ENCODE measurements at places on chromosomes 7 and 10.

GRCh38 chr10:27815261-27815660 is 69.6 kb upstream of the MKX start:
- DNase-seq, result no peak

- no peak for DNase-seq
Measured at GRCh38 chr7:130353196-130353595, 8.6 kb downstream of the CPA5 start.

DNA sequence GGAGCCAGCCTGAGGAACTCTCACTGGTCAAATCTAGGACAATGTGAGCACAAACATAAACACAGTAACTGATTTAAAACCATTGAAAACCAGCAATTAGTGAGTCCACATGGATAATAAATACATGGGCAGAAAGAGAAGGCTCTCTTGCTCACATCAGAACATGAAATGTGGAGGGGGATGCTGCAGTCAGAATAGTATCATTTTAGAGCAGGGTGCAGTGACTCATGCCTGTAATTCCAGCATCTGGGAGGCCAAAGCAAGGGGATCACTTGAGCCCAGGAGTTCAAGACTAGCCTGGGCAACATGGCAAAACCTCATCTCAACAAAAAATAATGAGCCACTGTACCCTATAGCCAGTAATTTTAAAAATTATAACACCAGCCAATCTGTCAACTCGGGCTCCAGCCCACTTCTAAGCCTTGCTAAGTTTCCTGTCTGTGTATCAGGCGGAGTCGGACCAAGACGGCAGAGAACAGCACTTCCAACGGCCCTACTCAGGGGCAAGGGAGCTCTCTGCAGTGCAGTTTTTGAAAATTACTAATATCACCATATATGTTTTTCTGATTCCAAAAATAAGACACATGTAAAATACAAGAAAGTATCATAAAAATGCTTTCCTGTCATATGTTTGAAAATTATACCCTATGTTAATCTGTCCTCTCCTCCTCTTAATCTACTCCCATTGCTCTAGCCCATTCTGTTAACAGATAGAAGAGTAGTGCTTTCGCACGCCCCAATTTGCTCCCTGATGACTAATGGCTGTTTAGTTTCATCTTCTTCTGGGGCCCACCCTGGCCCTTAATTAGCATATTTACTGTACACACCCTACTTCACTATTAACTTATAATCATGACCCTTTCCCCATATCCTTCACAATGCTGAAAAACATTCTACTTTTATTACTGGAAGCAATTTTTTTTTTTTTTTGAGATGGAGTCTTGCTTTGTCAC is 17.1 kb downstream of the URGCP start:
- no peak for DNase-seq

- no peak for DNase-seq
Measured at GRCh38 chr10:103545366-103545765, 51.9 kb downstream of the NEURL1 start.

GRCh38 chr10:33901166-33901565 is 566.7 kb upstream of the NRP1 start:
- peak; percentile 5 for DNase-seq

DNA sequence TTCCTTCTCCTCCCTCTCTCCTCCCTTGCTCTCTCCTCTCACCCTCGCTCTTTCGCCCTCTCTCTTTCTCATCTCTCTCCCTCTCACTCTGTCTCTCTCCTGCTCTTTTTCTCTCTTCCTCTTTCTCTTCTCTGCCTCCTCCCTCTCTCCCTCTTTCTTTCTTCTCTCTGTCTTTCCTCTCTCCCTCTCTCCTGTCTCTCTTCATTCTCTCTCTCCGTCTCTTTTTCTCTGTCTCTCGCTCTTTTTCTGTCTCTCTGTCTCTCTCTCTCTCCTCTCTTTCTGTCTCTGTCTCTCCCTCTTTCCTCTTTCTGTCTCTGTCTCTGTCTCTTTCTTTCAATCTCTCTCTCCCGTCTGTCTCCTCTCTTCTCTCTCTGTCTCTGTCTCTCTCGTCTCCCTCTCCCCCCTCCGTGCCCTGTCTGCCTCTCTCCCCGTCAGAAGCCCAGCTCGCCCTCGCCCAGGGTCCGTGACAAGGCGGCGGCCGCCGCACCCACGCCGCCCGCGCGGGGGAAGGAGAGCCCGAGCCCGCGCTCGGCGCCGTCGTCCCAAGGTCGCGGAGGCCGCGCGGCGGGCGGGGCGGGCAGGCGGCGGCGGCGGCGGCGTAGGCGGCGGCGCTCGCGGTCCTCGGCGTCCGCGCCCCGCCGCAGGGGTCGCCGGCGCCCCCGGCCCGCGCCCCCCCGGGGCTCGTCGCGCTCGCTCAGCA is 21.3 kb upstream of the HSPB1 start:
- DNase-seq, result no peak

GRCh38 chr10:31926765-31927564 is 1.7 kb downstream of the ARHGAP12 start:
- no peak for DNase-seq

GRCh38 chr7:117706210-117706609 is 167.0 kb downstream of the CTTNBP2 start:
- DNase-seq, result no peak

- DNase-seq, result peak; percentile 38
Measured at GRCh38 chr7:47327698-47328391, 254.1 kb downstream of the TNS3 start.

DNA sequence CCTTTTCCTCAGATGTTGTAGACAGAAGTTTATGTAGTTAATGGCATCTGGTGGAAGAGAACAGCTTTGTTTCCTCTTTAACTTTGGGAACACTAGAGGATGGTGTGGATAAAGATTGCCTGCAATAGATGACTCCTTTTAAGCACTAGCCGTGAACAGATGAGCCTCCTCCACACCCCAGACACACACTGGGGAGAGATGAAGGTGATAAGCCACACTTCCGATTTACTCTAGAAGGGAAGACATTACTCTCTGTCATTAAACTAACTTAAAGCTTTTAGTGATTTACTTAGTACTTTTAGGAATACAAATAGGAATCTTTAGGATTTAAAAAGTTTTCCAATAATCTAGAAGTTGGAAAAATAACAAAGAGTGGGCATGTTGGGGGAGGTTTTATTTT is 6.8 kb downstream of the HSPA14 start:
- DNase-seq, result no peak

- DNase-seq, result no peak
Measured at GRCh38 chr7:96973986-96974385, 31.4 kb upstream of the DLX6 start.

DNA sequence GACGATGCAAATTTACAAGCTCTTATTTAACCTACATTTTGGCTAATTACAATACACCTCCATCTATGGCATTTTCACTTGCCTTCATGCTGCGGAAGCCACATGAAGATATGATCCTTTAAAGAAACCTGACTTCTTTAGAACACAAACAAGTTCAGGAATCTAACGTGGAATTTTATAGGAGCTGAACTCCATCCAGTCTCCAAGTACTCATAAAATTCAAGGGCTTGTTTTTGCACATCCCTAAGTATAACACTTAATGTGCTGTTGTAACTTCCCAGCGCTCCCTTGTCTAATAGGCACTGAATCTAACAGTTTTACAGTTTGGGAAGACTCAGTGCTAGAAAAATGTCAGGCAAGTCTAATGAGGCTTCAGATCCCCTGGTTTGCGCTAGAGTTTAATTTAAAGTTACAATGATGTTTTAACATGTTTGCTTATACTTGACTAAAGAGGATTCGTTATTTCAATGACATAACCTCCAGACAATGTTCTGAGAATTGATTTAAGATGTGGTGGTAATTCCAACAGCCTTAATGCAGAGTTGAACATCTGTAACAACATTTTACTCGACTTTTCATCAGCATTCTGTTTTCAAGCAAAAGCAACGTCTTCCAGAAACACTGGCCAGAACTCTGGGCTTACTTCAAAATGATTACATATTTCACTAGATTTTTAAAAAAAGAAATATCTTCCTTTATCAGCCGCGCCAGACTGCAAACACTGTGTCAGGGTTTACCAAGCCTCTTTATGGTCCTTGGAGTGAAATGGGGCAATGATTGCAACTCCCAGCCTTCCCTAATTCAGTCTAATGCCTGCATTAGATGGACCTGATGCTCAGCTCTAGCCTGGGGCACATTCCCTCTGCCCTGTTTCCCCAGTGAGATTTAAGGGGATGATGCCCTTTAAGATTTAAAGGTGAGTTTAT is 664.3 kb downstream of the KCNMA1 start:
- no peak for DNase-seq

- DNase-seq, result no peak
Measured at GRCh38 chr10:116210588-116211346, 62.2 kb downstream of the GFRA1 start.

- DNase-seq, result no peak
Measured at GRCh38 chr7:30349170-30349569, 64.8 kb downstream of the ZNRF2 start.

GRCh38 chr7:83970081-83970480 is 224.5 kb downstream of the SEMA3A start:
- DNase-seq, result no peak

DNA sequence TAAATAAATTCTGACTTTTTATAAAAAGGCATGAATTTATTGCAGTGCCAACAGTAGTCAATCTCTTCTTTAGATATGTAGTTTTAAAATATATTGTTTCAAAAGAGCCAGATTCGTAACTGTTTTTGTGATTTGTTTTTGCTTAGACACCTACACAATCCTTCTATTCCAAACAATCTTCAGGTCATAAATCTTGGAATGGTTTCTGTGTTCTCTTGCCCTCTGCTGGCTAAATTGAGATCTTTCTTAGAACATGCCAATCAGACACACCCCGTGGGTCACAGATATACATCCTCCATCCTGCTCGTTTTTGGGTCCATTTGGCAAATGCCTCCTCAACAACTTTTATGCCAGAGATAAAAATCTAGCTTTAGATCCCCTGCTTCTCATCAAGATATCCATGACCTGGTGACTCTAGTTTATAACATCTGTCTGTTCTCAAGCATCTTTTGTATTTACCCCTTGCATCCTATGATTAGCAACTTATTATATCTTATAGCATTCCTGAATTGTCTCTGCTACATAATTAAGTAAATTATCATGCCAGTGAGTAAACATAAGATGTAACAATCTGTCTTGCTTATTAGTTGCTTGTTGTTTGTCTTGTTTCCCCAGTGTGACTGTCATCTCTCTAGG is 35.3 kb upstream of the IFRD1 start:
- no peak for DNase-seq

DNA sequence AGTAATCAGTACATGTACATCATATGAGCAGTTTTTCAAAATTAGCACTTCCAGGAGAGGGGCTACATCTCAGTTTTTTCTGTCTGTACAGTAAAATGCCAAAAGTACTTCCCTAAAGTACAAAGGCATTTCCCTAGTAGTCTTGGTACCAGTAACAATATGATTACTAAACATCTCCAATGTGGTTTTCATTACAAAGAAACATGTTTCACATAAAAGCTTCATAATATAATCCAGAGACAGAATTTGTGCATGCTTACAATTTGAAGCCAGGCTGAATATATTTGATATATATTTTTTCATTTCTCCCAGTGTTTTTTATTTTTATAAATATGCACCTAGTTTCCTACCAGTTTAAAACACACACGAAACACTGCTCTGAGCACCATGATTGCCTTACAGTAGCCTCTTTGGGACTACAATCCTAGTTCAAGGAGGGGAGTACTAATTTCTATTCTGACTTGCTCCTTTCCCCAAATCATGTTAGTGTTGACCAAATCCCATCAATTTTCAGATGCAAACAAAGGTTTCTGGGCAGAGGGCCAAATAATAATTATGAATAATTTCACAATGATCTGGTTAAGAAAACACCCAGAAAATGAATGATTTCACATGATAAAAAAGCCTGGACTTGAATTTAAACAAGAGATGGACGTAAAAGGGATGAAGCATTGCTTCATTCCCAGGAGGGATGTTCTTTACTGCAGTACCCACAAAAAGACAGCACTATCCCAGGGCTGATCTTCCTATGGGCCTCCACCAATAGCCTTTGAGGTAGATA is 201.3 kb downstream of the SLC25A13 start:
- DNase-seq, result no peak

GRCh38 chr10:133438711-133439273 is 14.4 kb upstream of the SPRN start:
- no peak for DNase-seq

DNA sequence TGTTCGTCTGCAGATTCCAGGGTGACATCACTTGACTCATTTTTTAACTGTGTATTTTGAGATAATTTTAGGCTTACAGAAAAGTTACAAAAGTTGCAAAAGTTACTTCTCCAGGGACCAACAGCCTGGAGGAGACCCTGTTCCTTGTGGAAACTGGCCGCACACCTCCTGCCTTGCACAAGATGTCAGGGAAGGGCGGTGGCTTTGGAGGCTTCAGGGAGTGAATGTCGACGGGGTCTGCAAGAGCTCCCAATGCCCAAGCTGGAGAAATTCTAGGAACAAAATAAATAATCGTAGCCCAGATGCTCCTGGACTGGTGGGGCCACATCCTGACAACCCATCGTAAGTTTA is 62.2 kb upstream of the FAM20C start:
- DNase-seq, result no peak

GRCh38 chr10:132664407-132664806 is 121.5 kb downstream of the NKX6-2 start:
- no peak for DNase-seq

- no peak for DNase-seq
Measured at GRCh38 chr7:126778101-126778500, 474.6 kb downstream of the GRM8 start.

DNA sequence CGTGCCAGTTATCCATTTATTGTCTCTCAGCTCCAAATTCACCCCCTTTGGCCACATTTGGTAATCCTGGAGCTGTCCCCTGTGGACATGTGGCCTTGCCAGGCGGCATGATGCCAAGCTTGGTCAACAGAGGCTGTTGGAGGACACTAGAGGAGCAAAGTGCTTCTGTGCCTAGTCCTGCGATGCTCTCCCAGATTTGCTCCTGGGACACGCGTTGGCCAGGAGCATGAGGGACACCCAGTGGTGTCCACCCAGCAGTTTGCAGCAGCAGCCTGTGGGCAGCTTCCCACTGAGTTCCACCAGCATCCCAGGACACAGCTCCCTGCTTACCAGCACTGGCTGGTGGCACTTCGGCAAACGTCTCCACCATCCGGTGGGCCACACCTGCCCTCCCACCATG is 55.5 kb upstream of the STEAP1B start:
- DNase-seq, result no peak

DNA sequence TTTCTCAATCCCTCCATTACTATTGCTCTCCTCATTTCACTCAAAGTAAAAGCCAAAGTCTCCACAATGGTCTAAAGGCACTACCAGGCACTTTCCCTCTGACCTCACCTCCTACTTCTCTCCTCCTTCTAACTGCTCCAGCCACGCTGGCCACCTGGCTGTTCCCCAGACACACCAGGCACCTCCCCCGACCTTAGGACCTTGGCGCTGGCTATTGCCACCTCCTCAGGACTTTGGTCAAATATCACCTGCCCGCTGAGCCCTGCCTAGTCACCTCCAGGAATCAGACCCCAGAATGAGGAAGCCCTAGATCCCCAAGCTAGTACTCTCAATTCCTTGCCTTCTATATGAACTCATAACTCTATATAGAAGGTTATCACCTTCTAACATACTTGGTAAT is 66.2 kb upstream of the STEAP1B start:
- DNase-seq, result no peak

GRCh38 chr7:133070562-133070961 is 11.3 kb downstream of the CHCHD3 start:
- no peak for DNase-seq

- DNase-seq, result no peak
Measured at GRCh38 chr7:151608031-151608551, 88.4 kb upstream of the RHEB start.

GRCh38 chr7:122055073-122055472 is 89.0 kb downstream of the AASS start:
- no peak for DNase-seq
